Dorsolateral prefrontal cortex (tissue), 122 donors: ENCODE measurements at places on chromosomes 16 and 17.

DNA sequence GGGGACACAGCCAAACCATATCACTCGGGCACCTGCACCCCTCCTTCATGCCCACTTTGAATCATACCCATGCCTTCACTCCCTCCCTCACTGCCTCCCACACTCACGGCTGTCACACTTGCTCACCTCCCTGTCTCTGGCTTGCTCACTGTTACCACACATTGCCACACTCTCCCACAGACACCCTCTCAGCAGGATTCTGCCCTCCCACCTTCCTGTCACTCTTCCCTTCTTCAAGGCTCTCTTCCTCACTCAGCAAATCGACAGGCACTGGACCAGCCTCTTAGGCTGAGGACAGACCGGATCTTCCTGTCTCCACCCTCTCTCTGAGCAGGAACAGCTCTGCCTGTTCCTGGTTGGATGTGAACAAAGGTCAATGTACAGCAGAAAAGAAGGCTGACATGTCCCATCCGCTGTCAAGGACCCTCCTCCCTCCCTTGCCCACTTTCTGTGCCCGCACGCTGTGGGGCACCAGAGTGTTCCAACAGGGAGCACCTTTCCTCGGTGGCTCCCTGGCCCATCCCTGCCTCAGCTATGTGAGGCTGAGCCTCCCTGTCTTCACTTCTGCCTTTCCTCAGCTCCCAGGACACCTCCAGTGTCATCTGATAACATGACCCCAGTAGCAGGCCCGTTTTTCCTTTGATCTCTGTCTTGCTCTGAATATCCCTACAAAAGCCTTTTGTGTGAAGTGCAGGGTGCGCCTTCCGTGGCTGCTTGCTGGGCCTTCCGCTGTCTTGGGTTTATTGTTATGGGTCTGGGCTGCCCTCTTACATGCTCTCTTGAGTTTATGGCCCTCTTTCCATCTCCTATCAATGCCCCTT is 47.0 kb downstream of the CCDC182 start:
- DNase-seq = no peak

- DNase-seq = no peak
Measured at GRCh38 chr16:88499836-88500251, 46.8 kb downstream of the ZFPM1 start.

GRCh38 chr17:64448665-64449512 is at the start of gene MILR1:
TSS of gene MILR1 (plus strand) at chr17:64449115. CDS start at chr17:64449169, 54 bp downstream.
- DNase-seq = no peak

DNA sequence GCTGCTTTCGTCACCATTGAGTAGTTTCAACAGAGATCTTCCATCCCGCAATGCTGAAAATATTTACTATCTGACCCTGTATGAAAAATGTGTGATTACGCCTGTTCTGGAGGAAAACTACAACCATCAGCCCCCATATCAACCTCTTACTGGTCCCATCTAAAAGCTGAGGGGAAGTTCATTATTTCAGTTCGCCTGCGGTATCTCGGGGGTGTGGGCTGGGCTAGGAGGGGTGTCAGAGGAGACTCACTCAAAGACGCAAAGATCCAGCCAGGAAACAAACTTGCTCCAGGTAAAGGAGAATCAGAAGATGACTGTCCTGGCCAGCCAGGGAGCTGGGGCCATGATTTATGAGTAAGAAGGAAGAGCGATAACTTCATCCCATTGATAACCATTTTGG is 13.7 kb downstream of the CACNG1 start:
- DNase-seq = no peak

- no peak for DNase-seq
Measured at GRCh38 chr17:42830971-42831370, 2.2 kb upstream of the PSME3 start.

DNA sequence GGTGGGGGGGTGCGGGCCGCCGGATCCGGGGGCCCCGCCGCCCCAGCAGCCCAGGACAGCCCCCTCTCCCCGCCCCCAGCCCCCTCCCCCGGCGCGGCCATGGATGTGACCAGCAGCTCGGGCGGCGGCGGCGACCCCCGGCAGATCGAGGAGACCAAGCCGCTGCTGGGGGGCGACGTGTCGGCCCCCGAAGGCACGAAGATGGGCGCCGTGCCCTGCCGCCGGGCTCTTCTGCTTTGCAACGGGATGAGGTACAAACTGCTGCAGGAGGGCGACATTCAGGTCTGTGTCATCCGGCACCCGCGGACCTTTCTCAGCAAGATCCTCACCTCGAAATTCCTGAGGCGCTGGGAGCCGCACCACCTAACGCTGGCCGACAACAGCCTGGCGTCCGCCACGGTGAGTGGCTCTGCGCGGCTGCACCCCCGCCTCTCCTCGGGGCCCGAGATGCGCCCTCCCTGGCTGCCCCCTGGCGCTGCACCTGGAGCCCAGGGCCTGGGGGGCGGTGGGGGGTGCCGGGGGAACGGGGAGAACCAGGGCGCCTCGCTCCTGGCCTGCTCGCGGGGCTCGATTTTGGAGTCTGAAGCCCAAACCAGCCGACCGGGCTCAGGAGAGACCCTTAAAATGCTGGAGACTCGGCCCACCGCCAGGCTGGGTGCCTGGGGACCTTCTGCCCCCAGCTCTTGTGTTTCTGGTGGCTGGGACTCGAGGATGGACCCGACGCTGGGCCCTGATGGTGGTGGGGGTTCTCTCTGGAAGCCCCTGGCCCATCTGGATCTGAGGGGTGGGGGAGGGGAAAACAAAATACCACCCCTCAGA is 744 bp downstream of the CMIP start:
- no peak for DNase-seq

DNA sequence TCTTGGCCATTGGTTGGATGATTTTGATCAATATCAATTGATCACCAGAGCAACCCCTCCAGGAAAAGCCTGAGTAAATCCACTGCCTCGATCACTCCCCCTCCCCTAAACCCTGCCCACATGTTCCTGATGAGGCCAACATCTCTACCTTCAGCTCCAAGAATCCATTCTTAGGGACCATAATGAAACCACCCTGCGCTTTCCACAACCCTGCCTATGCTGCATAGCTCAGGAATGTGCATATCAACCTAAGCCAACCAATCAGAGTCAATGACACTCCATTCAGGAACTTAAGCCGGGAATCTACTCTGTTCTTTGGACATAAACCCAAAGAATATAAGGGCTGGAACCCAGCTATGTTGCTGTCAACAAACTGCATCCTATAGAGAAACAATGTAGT is 86.3 kb downstream of the MYH11 start:
- no peak for DNase-seq

DNA sequence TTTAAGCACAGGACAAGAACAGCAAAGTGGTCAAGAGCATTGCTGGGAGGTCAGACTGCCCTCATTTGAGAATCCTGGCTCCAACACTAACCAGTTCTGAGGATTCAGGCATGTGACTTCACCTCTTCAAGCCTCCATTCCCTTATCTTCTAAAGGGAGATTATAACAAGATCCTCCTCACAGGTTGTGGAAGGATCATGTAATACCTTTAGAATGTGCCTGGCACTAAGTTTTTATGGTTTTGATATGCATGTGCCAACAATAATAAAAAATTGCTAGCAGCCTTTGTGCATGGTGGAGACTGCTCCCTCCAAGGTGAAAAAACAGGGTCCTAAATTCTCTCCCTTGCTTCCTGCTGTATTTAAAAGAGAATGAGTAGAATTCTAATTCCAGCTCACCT is 36.0 kb upstream of the ADAMTS18 start:
- no peak for DNase-seq

DNA sequence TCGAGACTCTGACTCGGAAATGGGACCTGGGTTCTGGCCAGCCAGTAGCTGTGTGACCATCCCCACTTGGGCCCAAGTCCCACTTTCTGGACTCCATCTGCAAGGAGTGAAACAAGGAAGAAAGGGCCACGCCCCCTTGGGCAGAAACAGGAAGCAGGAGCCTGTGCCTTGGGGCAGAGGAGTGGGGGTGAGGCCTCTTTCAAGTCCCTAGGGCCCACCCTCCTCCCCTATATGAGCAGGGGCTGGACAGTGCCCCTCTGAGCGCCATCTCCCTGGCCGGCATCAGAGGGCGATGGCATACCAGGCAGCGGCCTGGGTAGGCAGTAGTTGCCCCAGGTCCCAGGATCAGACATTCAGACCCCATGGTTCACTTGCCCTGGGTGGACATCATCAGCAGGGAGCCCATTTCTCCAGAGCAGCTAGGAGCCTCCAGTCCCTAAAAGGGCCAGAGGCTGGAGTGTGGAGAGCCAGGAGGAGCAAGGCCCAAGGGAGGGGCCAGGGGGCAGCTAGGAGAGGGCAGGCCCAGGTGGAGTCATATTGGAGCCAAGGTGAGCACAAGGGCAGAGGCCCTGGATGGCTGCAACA is 7.1 kb downstream of the BCAR1 start:
- no peak for DNase-seq

- no peak for DNase-seq
Measured at GRCh38 chr16:57997528-57998265, 2.8 kb downstream of the ZNF319 start.

DNA sequence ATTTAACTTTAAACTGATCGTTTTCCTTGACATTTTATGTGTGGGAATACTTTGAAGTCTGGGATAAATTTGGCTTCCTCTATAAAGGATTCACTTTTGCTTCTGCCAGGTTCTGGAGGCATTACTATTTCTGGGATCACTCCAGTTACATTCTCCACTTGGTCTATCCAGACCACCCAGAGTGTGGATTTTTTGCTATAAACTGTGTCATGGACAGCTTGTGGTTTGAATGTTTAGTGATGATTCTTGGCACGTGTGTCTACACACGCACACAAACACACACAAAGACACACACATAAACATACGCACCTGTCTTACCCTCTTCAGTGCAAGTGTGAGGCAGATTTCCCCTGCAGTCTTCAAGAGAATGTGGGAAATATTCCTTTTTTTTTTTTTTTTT is 27.4 kb upstream of the MSI2 start:
- DNase-seq = no peak

DNA sequence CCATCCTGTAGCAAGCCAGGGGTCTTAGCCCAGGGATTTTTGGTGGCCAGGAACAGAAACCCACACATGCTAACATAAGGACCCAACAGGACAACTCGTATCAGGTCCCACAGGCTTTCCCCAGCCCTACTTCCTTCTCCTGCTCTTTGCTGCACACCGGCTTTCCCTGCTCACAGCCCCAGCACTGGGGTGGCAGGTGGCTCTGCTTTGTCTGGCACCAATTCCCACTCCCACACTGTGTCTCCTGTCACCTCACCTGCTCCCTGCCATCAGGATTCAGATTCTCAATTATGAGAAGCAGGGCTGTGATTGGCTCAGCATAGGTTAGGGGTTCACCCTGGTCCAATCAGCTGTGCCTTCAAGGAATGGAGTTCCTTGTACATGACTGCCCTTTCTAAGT is 94.1 kb downstream of the TMEM132E start:
- DNase-seq = no peak

DNA sequence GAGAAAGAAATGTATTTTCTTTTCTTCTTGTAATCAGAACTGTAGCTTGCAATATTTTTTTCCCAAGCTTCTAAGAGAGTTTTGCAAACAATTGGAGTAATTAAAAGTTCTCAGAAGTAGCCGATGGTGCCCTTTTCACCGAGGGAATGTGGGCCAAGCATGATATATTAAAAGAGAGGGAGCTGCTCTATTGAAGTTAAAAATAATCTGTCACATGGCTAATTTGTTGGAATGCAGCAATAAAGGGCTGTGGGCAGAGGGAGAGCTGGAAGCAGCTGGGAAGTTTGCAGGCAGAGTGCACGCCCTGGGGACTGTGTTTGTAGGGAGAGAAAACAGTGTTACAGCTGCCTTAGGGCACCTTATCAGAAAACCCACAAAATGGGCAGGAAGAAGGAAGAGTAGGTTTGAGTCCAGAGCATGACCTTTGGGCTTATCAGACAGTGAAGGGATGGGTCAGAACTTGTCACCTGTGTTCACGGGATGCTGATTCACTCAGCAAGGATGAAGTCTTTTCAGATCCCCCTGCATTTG is 18.5 kb upstream of the TERF2 start:
- no peak for DNase-seq

GRCh38 chr16:68283346-68283745 is 19.0 kb downstream of the SLC7A6 start:
- no peak for DNase-seq

GRCh38 chr17:17018021-17018441 is 24.2 kb upstream of the MPRIP start:
- DNase-seq = no peak

- no peak for DNase-seq
Measured at GRCh38 chr17:72465191-72466024, 344.6 kb downstream of the SOX9 start.

- DNase-seq = no peak
Measured at GRCh38 chr17:20067711-20068110, 58.6 kb downstream of the SPECC1 start.

- DNase-seq = no peak
Measured at GRCh38 chr16:85927959-85928358, 29.0 kb downstream of the IRF8 start.

- DNase-seq = no peak
Measured at GRCh38 chr17:48251950-48252349, 144.4 kb downstream of the SNX11 start.

- no peak for DNase-seq
Measured at GRCh38 chr16:53626161-53626560, 77.5 kb downstream of the RPGRIP1L start.

DNA sequence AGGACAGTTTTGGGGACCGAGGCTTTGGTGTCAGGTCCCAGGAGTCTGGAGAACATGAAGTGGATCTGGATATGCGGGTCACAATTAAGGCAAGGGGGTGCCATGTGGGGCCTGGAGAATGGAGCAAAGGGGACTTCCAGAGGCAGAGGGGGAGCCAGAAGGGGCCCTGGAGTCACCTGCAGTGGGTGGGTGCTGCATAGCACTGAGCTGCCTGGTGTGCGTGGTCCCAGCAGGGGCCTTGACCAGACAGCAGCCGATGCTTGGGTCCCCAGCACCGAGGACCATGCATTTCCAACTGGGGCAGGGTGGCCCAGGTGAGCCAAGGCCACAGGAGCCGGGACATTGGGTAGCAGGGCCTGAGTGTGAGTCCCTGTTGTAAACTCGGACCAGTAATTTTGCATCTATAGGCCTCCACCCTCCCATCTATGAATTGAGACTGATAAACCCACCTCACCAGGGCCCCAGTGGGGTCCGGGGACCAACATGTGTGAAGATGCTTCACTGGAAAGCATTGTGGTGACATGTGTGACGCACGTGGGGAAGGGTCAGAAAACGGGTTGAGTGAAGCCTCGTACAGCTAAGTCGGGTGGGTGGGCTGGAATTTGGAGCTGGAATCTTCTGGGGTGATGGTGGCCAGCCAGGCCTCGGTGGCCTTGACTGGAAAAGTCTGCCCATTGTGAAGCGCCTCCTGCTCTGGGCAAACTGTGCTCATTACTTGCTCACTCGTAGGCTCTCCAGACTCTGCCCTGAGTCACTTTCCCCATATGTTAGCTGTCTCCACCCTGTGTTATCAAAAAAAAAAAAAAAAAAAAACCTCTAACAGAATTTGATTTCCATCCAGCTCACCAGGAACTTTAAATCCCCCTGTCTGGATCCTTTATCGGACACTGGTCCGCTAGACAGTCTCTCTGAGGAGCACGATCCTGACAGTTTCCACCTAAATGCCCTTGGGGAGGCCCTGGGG is 90.5 kb upstream of the ZNF469 start:
- DNase-seq = no peak
